ENCODE measurements at places on chromosomes 12 and 14. TPM values are rescaled to one million over a fixed set of nuclear protein-coding genes. Genes with fewer than 3 reads are reported as not detected.

- no peak for DNase-seq
Measured at GRCh38 chr14:93775158-93775557, 13.1 kb downstream of the PRIMA1 start.

DNA sequence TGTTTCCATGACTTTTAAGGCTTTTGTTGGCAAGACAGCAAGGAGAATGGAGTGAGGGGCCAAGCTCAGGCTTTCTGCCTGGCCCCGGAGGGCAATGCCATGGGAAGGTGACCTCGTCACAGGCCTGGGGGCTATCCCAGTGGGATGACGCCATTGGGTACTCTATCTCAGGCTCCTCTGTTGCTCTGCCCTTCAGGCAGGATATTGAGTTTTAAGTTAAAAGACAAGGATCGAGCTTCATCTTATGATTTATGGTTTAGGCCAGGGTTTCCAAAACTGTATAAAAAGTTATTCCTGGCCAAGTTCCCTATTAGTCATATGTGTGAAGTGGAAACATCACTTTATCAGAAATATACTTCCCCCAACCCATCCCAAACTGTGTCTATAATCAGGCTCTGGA lies 127.7 kb downstream of the ZFP36L1 start:
- DNase-seq: no peak

GRCh38 chr14:75247286-75247922 lies 31.2 kb upstream of the FOS start:
- DNase-seq: no peak

DNA sequence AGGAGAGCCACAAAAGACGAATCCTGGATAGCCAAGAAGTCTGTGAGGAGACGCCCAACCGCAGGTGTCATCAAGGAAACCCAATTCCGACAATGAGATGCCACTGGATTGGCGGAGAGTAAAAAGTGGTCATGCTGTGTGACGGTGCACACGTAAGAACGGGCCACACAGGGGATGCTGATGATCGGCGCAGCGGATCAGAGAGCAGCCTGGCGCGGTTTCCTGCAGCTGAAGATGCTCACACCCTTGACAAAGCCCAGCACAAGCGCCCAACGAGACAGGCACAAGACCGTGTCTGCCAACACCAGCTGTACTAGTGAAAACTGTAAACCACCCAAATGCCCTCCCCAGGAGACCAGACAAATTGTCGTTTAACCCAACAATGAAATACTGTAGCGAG lies 55.8 kb downstream of the CCDC85C start:
- DNase-seq: no peak

DNA sequence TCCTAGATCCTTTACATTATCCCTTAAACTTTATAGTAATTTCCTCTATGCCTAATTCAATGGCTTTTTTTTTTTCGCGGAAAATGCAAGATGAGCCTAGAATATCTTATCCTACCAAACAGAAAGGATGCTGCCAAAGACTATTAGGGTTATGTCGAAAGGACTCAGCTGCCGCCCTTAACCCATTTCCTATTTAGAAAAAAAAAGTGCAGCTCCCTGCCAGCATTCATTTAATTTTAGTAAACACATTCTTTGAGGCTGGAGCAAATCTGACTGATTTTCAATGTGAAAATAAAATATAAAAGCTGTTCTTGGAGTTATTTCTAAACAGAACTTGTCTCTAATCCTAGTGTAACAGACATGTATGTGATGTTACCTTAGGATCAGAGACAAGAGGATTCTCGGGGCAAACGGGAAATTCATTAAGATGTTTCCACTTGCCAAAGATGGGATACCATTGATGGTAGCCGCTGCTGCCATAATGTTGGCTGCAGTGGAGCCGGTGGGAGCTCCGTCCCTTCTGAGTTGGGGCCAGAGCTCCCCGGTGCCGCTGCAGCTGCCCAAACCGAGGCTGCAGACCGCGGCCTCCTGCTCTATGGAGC lies 8.2 kb upstream of the A2M start:
- no peak for DNase-seq

DNA sequence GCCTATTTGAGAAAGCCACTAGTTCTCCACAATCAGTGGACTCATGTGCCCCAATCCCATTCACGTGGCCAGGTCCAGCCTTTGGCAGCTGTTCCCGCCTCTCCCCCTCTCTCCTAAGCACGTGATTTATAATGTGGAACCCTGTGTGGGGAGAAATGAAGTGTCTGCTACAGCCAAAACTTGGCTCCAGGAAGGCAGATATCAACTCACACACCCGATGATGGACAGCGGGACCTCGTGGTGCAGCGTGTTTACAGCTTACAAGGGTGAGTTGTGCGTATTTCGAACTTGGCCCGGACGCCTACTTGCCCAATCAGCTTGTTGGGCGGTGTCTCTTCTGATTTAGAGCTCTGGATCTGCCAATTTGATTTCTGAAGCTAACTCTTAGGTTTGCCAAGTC lies 38.1 kb upstream of the FAM181A start:
- DNase-seq: no peak

Gene BMP4
- total RNA-seq: 1.2 TPM

Gene ANKS1B
- 6.9 TPM for total RNA-seq

All from renal cortical epithelial cell (primary cell).